Activated naive CD8-positive, alpha-beta T cell treated with anti-CD3 and anti-CD28 coated beads, Interleukin-2, amount 50 U/mL, for 24 hours (primary cell): ENCODE measurements at places on chromosomes 2 and 18.

DNA sequence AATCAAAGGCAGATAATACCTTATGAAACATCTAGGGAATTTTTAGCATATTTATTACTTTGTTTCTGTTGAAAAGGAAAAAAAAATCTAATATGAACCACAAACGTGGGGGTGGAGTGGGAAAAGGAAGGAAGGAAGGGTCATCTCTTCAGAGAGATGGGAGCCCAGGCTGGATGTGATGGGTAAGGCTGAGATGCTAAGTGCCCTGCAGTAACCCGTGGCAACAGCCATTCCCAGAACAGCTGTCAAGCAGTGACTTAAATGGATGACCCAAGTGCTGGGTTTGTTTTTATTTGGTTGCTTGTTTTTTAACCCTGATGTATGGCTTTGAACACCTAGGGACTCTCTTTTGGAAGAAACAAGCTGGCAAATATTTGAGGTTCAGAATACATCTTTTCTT, 50.7 kb upstream of the KLF7 start:
- no peak for DNase-seq

DNA sequence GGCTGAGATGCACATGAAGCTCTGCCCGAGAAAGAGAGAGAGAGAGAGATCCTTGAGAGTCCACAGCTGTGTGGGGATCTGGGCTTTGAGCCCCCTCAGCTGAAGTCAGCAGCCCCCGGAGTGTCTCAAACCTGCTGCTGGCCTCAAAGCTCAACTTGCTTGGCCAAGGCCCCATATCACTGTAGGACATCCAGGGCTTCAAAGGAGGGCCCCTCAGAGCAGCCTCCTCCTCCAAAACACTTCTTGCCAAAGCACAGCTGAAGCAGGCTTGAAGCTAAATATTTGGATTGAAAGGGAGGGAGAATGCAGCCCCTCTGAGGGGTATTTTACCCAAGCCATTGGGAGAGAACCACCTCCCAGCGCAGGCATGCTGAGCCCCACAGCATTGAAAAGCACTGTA, 357.6 kb downstream of the OSR1 start:
- DNase-seq: no peak

- no peak for DNase-seq
Observed at GRCh38 chr18:50507120-50507590, 52.7 kb upstream of the MAPK4 start.

- DNase-seq: no peak
Observed at GRCh38 chr18:24414349-24415003, 12.0 kb upstream of the IMPACT start.

DNA sequence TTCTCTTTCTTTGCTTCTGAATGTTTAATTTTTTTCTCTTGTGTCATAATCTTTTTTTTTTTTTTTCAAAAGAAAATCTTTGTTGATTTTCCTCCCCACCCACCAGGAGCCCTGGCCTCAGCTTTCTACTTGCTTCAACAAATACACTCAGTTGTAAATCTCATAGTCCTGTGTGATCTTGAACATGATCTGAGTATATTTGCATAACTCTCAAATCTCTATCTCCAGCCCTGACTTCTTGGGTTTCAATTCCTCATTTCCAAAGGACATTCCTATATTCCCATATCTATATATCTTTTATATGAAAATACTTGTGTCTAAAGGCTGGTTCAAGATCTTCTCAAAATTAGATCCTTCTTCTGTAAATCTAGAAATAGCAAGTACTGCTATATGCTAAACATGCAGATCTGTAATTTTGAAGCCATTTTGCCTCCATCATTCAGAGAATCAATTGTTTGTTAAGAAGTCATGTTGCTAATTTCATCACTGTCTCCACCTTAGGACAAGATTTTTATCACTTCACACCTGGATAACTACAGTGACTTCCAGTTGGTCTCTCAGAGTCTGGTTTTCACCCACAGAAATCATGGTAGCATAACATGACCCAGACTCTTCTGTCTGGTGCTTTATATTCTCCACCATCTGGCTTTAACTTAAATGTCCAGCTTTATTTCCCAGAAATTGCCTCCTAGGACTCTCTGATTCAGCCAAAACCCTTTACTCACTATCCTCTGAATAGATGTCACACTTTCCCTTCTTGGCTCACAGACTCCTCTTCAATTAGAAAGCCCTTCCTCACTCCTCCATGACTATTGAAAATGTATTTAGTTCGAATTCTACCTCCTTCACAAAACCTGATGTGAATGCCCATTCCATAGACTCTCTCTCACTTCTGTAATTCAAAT, 98.1 kb downstream of the ZEB2 start:
- DNase-seq: no peak
